Stimulated activated naive B cell treated with anti-CD40 and anti-IgM and Interleukin-4, amounts not matched to agents 10 μg/mL and 1 μg/mL and 100 μg/mL, for 72 hours (primary cell): ENCODE measurements at places on chromosomes 4 and X.
A peak's percentile ranks its signal among the peaks of the same experiment; 100 is the strongest.

- DNase-seq, result no peak
These were observed 893 bp upstream of the HOPX start for GRCh38 chr4:56681853-56682525.

GRCh38 chr4:79679859-79680258 lies 271.8 kb upstream of the GK2 start:
- no peak for DNase-seq

- no peak for DNase-seq
These were observed 4.8 kb upstream of the HGFAC start for GRCh38 chr4:3436798-3437581.

DNA sequence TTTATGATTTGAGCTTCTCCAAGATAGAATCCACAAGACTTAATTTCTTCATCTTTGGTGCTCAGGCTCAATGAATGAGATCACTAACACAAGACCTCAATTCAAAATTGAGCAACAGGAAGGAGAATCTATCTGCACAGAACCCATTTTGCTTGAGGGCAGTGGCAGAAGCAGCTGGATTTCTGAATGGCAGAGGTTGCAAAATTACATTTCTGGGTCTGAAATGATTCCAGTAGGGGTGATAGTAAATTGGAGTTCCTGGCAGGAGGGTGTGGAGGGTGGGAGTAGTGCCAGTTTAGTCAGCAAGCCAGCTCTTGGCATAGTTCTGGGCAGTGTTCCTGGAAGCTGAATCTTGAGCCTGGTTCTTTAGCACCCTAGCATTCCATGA lies 281.1 kb downstream of the SLC7A11 start:
- DNase-seq, result no peak

- DNase-seq, result no peak
These were observed 1.4 kb downstream of the XK start for GRCh38 chrX:37686996-37687395.

GRCh38 chr4:8025668-8026067 lies 86.0 kb upstream of the AFAP1 start:
- no peak for DNase-seq

GRCh38 chr4:79613269-79613935 lies 205.4 kb upstream of the GK2 start:
- DNase-seq, result no peak

- DNase-seq, result no peak
These were observed 1.6 kb downstream of the SNX25 start for GRCh38 chr4:185211035-185211434.

DNA sequence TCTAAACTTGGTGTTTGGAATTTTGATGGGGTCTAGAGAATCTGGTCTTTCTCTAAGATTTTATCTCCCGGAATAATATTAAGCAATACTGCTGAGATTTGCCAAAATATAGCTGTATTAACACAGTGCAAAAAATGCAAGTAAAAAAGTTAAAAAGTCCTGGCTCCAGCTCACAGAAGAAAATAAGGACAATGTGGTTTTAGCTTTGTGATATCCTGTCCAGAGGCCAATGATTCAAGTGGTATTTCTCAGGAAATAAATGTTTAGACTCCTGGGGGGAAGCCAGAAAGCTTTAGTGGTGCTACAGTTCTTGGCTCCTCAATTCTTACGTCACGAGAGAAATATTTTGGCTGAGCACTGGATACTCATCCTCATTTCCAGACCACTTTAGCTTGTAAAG lies 40.9 kb upstream of the IL13RA2 start:
- DNase-seq, result no peak

GRCh38 chr4:8435656-8436121 lies 4.8 kb downstream of the ACOX3 start:
- peak; percentile 41 for DNase-seq

DNA sequence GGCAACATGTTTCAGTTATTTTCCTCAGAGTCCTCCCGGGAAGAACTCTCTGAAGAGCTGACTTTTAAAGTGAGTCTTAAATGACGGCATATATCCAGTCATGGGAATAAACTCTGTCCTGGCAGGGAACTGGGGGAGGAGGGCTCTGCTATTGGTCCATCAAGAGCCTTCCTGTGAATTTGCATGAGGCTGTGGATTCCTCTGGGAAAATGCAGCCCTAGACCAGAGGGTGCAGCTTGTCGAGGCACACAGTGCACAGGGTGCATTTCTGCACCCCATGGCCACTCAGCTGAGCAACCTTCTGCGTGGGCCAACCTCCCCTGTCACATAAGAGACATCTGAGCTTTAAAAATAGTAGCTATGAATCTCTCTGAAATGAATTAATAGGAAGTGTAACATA lies 360.0 kb downstream of the GALNTL6 start:
- DNase-seq, result no peak

DNA sequence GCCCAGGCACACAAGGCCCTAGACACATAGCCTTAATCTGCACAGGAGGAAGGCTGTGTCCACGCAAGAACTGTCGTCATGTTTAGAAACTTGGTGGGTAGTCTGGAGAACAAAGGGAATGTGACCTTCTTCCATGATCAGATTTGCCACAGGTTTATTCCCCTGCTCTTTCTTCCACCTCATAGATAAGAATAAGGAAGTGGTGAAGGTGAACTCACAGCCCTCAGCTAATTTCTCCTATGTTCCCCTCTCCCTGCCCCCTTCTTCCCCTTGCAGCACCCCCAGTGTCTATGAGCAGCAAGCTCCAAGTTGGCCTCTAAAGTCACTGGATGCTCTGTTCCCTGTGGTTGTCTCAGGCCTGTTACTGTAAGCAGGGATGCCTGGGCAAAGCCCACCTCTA lies 39.8 kb upstream of the LAS1L start:
- DNase-seq, result no peak

DNA sequence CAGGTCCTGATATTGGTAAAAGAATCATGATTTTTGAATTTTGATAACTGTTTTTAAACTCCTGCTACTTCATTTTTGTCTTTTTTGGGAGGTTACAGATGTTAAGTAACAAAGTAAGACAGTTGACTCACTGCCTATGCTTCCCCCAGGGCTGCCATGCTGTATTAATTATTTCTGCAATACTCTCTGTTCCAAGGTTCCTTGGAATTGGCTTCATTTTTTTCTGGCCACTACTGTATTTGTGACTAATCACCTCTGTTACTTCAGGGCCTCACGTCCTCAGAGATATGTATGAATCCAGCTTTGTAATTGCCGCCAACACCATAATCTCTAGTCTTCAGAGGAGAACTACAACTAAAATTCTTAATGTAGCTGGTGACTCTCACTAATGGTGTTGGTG lies 1729.3 kb downstream of the C4orf33 start:
- no peak for DNase-seq

DNA sequence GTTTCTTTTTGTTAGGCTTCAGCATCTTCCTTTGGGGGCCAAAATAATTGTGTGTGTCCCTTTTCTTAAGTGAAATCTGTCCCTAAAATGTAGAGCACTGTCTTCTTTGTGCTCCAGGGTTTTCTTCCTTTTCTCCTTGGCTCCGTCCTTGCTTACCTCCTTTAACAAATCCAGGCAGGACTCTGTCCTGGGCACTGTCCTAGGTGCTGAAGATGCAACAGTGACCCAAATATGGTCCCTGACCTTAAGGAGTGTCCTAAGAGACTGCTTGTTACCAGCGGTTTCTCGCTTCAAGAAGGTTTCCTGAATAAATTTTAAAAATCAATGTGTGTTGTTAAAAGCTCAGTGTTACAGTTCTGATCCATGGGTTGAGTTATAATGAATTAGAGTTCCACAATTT lies 471.8 kb downstream of the KCNIP4 start:
- DNase-seq, result no peak

GRCh38 chrX:130216320-130216719 lies 44.6 kb downstream of the RAB33A start:
- DNase-seq, result no peak

DNA sequence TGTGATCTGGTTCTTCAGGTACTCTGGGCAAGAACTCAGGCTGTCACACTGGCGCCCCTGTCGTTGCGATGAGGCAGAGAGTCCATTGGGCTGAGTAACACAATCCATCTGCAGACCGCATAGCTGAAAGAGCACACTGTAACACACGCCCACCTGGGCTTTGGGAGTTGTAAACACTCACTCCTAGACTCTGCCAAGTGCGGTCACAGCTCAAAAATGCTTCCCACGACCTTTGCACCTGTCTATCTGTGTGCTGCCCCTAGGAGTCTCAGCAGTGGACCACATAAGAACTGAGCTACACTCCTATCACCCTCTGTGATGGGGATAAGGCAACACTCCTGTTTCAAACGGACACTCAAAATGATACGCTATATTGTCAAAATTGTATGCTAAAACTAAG lies 2028.3 kb downstream of the PCDH7 start:
- no peak for DNase-seq

- no peak for DNase-seq
These were observed 14.3 kb downstream of the G3BP2 start for GRCh38 chr4:75658876-75659275.

DNA sequence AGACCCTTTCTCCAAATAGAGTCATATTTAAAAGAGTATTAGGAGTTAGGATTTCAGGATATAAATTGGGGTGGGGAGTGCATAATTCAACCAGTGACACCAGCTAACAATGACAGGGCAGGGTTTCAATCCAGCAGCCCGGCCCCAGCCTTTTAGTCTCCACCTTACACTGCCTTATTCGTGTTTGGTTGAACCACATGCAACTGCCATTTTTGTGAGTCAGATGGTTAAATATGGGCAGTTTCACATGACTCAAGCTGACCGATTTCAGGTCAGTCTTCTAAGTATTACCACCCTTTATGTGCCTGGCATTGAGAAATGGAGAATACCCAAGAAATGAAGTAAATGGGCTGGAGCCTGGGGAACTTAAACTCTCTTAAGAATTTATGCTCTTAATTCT lies 102.8 kb downstream of the STOX2 start:
- no peak for DNase-seq

DNA sequence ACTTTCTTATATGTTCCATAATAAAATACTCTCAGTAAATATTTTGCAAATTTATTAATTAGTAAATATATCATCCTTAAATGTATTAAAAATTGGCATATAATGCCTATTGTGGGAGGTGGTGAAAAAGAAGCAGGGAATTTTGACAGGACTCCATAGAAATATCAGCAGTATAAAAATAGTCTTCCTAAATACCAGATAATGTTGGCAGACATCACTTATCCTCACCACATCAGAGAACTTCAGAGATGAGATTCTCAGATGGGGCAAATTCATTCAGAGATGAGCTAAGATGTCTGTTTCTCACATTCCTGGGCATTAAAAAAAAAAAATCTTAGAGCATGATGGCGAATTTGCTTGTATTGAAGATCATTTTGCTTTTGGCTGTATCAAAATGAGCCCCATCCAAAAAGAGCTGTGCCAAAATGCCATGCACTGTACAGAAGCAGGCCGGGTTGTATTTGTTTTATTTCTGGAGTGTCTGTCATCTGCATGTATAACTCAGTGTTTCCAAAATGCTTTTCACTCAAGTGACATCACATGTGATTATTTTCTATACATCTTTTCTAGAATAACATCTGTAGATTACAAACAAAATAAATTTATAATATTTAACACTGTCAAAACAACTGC lies 41.7 kb downstream of the ATP8A1 start:
- no peak for DNase-seq

DNA sequence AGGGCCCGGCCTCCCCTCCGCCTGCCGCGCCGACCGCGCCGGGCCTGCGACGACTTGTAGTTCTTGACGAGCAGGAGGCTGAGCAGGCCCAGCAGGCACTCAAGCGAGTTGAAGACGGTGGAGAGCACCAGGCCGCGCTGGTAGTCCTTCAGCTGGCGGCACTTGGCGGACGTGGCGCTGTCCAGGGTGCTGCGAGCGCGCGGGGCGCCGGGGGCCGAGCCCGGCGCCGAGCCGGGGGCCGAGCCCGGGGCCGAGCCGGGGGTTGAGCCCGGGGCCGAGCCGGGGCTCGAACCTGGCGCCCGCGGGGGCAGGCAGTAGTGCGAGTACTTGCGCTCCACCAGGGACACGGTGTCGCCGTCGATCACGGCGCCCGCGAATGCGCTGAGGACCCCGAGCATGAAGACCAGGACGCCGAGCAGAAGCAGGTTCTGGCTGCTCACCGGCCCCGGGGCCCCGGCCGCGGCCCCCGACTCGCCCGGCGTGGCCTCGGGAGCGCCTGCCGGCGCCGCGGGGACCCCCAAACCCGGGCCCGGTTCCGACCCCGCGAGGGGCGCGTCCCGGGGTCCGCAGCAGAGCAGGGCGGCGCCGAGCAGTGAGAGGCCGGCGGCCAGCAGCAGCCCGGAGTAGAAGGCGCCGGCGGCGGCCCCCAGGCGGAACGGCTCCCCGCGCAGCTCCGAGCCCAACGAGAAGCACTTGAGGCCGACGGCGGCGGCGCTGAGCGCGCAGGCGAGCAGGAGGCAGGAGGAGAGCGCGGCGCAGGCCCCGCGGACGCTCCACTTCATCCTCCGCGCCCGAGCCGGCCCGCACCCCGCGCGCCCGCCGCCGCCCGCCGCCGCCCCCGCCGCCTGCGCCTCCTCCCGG lies 584 bp downstream of the TMEM271 start:
- no peak for DNase-seq

GRCh38 chr4:124777007-124777406 lies 64.5 kb upstream of the ANKRD50 start:
- DNase-seq, result no peak

- DNase-seq, result no peak
These were observed 25.9 kb downstream of the ENPEP start for GRCh38 chr4:110501826-110502225.
